ENCODE measurements at places on chromosomes 11 and 22.

DNA sequence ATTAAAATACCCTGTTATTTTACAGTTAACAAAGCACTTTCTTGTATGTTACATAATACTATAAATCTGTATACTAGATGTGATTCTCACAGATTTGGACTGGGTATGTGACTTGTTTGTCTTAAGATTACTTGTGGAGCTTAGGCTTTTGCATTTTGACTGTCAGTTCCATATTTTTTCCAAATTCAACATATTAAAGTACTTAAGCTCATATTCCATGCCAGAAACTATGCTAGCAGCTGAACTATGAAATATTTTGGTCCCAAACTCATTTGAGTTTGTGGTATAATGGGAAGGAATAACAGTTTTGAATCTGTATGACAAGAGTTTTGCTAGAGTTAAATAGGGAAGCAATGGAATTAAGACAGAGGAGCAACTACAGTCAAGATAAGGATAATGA lies 841.4 kb downstream of the JRKL start:
- no peak for DNase-seq

- DNase-seq: no peak
Measured at GRCh38 chr11:2775626-2776350, 76.0 kb upstream of the KCNQ1OT1 start.

DNA sequence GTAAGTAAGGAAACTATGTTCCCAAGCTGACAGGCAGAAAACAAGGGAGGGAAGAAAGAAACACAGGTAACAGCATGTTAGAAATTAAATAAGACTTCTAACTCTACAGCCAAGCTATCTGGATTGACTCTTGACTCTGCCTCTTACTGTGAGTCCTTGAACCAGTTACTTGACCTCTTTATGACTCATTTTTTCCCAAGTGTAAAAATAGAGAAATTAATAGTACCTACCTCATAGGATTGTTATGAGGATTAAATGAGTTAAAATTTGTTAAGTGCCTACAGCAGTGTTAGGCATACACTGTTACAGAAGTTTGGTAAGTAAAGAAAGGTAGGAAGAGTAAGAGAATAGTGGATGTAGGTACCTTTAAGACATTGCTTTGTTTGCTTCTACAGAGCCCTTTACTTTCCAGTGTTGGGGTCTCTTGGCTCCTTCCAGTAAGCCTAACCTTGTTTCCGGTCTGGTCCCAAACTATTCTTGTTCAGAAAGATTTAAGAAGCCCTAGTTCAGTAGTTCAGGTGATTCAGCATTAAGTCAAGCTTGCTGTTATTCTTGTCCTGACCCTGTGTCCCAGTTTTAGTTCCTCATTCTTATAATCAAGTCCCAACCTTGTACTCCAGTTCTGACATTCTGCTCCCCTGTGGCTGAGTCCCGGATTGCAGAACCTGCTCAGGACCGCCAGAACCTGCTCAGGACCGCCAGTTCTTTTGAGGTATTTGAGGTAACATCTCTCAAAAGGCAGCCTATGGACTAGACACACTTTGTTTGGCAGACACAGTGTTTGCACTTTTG lies 963.4 kb upstream of the CCDC90B start:
- DNase-seq: no peak

DNA sequence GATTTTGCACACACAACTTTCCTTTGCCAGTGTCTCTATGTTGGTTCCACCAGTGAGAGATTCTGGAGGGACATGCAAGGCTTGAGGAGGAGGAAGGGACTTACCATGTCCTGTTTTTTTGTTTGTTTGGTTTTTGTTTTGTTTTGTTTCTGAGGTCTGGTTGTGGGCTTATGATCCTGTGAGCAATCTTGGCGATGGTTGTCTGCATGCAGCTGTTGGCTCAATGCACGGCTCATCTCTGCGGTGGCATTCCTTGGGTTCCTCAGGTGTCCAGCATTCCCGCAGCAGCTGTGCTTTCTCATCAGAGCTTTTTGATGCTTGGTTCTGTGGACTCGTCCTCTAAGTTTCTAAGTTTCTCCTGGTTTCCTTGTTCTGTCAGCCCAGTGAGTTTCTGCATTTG lies 4.8 kb upstream of the NNMT start:
- DNase-seq: no peak

DNA sequence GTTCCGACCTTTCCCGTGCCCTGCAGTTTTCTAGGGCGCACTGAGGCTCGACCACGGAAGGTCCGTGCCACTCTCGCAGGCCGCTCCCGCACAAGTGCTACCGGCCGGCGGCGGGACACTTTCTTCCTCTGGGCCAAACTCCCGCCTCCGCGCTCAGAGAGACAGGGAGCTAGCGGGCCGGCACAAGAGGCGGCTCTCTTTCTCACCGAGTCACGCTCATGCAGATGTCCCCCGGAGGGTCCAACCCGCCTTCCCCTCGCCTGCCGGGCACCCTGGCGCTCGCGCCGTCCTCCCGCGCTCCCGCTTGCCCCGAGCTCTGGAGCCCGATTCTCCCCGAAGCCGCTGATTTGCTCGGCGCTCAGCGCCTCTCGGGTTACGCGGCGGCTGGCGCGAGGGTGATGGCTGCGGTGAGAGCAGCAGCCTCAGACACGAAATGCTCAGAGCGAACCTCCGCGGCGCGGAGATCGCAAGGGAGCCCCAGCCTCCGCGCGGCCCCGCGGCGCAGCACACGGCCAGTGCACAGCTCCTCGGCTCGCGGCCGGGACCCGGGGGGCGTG lies 1.0 kb downstream of the LMO1 start:
- DNase-seq: no peak

GRCh38 chr11:10378362-10378761 lies 73.5 kb downstream of the ADM start:
- DNase-seq: no peak

DNA sequence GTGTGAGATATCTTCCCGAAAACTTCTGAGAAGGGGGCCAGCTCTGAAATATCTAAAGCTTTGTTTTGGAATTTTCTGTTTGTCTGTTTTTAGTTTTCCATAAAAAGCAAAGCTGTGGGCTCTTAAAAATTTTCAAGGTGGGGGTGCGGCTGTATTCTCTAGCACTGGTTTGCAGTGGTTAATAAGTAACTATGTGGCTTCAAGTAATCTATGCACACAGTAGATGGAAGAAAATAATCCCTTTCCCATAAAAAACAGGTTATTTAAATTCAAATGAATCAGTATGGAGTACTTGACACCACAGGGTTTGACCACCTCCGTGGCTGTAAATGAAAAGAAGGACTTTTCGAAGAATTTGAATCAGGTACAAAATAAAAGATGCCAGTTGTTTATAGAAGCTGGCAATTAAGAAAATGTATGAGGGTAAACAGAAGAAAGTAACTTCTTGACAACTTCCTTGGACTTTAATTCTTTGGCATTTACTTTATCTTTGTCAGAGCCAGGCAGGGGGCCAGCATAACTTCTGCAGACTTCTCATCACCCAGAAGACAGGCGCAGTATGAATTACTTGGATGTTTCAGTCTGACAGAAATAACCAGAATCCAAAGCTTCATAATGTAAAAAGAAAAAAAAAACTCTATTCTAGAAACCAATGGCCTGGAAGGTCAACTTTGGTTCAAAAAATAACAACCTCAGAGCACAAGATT lies 981.0 kb downstream of the DLG2 start:
- no peak for DNase-seq

- DNase-seq: no peak
Measured at GRCh38 chr11:118115048-118115447, 28.3 kb upstream of the SMIM35 start.

- DNase-seq: no peak
Measured at GRCh38 chr11:68199295-68199987, 13.7 kb downstream of the KMT5B start.

DNA sequence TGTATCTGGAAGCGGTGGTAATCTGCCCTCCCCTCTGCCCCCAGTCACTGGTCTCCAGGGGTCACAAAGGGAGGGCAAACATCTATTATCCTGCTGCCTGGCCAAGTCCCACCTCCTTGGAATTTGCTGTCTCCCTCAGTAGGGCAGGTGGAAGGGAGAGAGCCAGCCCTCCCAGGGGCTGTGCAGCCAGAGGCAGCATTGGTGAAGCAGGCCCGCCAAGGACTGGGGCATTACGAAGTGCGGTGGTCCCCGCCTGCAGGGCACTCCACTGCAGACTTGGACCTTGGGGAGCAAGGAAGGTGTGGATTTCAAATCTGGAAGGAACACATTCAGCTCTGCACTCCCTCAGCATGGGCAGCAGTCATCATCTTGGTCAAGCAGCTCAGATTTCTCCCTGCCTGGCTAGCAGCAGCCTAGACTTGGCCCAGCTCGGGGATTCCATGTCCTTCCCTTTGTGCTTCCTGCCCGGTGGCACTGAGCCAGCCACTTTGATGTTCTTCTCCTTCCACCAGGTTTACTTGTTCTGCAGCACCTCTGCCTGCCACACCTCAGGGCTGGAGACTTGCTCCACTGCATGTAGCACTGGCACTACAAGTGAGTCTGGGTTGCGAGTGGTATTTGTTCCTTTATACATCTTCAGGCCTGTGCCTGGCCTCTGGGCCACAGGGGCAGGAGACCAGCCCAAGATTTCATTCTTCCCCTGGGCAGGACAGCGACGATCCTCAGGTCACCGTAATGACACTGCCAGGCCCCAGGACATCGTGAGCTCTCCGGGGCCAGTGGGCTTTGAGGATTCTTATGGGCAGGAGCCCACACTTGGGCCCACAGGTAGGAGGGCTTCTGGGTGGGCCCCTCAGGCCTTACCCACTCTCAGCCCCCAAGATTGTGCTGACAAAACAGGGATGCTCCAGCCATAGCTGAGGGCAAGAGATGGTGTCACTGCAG lies 7.4 kb downstream of the ZP1 start:
- no peak for DNase-seq

- no peak for DNase-seq
Measured at GRCh38 chr11:1933416-1934334, 13.5 kb upstream of the MRPL23 start.

DNA sequence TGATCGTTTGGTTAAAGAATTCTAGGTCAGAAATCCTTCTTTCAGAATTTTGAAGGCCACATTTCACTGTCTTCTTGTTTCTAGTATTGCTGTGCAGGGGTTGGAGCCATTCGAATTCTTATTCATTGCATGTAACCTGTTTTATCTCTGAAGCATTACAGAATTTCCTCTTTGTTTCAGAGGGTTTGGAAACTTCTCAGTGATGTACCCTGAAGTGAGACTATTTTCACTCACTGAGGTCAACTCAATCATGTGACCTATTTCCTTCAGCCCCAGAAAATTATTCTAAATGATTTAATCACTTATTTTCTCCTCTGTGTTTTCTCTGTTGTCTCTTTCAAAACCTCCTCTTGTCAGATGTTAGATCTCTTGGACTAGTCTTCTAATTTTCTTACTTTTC lies 147.8 kb downstream of the ENTHD1 start:
- no peak for DNase-seq

DNA sequence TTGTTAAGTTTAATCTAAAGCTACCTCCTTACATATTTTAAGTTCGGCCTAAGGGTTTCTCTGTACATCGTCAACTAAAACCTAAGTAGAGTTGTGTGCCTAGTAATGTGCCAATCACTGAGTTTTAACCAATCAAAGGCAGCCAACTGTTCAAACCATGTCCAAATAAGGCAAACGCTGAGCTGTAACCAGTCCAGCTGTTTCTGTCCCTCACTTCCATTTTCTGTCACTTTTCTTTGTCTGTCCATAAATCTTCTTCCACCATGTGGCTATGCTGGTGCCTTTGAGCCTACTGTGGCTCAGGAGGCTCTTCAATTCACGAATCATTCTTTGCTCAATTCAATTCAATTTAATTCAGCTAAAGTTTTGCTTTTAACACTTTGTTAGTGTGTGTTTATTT lies 13.9 kb upstream of the ATXN10 start:
- no peak for DNase-seq

- DNase-seq: no peak
Measured at GRCh38 chr22:26259510-26259909, 90.2 kb downstream of the SEZ6L start.

DNA sequence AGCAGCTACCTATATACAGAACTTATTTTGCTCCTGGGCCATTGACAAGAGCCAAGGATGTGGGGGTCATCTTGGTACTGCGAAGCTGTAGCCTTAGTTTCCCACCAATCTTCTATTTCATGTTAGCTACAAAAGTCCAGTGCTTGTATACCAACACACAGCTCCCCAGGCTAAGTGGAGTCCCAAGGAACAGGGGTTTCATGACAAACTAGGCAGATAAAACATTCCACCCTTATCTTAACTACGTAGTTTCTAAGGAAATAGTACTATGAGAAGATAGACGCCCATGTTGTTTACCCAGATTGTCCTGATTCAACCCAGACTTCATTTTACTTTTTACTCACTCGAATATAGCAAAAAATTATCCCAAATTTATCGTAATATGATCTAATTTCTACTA lies 218.5 kb downstream of the DYNC2H1 start:
- no peak for DNase-seq

DNA sequence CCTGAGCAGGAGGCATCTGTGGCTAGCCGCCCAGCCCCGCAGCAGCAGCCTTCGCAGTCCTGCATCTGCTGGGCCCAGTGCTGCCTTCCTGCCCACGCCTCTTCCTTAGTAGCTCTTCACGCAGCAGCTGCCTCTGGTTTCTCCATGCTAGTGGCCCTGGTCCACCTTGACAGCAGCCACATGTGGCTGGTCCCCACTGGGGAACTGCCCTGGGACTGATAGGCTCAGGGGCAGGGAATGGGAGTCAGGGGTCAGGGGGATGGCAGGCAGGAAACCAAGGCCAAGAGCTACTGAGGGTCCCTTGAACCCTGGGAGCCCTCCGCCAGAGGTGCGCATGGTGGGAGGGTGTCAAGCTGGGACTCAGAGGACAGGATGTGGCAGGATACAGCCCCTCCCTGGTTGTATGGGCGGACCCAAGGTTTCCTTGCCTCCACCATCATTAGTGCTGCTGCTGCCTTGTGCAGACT lies 99.4 kb upstream of the PITPNB start:
- no peak for DNase-seq

- no peak for DNase-seq
Measured at GRCh38 chr11:43962383-43963278, 20.2 kb downstream of the C11orf96 start.

- DNase-seq: no peak
Measured at GRCh38 chr11:58575377-58576020, at the start of gene LPXN. LPXN (minus strand) TSS chr11:58575856; CDS start chr11:58575772, 84 bp downstream.

- DNase-seq: no peak
Measured at GRCh38 chr11:67663532-67664212, 10.8 kb downstream of the ALDH3B2 start.

- DNase-seq: no peak
Measured at GRCh38 chr11:32435942-32436750, 807 bp upstream of the WT1 start.

All from NCI-H187 (cell line).